ENCODE measurements at places on chromosomes 1 and 21.

DNA sequence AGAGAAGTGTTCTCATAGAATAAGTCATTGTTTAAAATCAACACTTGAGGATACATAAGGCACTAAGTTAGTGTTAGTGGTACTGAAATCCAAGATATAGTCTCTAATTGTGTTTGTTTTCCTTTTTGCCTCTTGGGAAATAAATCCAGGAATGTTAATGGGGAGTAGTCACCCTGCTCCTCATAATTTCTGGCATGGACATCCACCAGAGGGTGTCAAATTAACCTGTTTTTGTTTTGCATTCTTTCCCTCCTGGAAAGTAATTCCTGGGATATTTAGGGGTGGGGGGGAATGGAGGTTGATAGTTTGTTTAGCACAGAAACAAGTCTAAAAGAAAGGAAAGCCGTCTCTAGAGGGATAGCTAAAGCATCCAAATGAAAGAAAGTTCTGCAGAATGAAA, 87.8 kb upstream of the MAP1LC3C start:
- DNase-seq: no peak

DNA sequence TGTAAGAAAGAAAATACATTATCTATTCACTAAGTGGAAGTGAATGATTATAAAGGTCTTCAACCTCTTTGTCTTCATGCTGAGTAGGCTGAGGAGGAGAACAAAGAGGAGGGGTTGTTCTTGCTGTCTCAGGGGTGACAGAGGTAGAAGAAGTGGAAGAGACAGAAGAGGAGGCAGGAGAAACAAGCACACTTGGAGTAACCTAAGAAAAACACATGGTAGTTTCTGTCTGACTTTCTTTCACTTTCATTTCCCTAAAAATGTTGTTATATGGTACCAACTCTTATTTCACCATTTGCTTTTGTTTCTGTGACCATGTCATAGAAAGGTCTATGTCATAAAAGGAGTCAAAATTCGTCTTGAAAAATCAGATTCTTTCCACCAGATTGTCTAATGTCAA, 696.6 kb upstream of the BRINP3 start:
- DNase-seq: no peak

- DNase-seq: no peak
Measured at GRCh38 chr1:12359359-12360133, 129.7 kb downstream of the VPS13D start.

DNA sequence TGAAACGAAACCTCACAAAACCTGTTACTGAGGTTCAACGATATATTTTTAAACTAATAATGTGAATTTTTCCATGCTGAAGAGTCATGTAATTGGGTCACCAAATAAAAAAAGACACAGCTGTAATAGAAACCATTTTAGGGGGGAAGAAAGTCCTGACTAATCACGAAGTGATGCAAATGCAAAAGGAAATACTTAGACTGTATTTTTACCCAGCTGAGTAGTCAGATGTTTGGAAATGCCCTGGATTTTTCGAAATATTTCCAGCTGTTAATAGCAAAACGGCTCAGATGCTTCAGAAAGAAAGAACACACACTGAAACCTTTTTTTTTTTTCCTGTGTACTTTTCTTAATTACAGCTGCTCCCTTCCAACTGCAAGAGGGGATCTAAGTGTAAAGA, 210.3 kb downstream of the SETD4 start:
- DNase-seq: no peak

GRCh38 chr1:63563745-63564144, 29.5 kb upstream of the PGM1 start:
- DNase-seq: no peak

DNA sequence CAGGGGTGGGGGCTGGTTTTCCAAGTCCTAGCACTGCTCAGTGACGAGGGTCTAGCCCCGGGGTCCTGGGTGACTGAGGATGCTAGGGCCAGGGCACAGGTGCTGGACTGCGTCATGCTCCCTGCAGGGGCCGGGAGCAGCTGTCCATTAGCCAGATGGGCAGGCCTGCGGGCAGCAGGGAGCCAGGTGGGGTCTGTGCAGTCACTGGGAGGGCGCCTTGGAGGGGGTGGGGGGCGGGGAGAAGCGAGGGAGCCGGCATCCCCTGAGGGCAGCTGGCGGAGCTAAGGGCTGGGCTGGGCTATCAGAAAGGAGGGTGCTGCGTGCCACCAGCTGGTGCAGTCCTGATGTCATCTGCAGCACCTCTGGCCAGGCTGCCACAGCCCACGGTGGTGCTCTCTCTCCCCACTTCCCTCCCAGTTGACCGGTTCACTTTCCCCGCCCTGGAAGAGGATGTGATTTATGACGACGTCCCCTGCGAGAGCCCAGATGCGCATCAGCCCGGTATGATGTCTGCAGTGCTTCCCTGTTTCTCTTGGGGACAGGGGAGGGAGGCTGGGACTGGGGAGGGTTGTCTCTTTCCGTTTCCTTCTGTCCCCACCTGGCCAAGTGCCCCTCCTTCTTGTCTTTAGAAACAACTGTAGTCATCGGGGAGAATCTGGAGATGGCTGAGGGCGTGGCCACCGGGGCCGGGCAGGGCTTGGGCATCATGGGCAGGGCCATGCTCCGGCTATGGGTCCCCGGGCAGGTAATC, 63.8 kb downstream of the ARHGEF10L start:
- DNase-seq: peak; percentile 47

- DNase-seq: no peak
Measured at GRCh38 chr1:166876540-166876838, 425 bp upstream of the TADA1 start.

GRCh38 chr1:192867180-192867579, 58.3 kb downstream of the RGS2 start:
- DNase-seq: no peak

GRCh38 chr1:201703621-201704438, 125.1 kb upstream of the IPO9 start:
- peak; percentile 86 for DNase-seq

- DNase-seq: no peak
Measured at GRCh38 chr21:24561291-24561690, 1046.0 kb downstream of the MRPL39 start.

DNA sequence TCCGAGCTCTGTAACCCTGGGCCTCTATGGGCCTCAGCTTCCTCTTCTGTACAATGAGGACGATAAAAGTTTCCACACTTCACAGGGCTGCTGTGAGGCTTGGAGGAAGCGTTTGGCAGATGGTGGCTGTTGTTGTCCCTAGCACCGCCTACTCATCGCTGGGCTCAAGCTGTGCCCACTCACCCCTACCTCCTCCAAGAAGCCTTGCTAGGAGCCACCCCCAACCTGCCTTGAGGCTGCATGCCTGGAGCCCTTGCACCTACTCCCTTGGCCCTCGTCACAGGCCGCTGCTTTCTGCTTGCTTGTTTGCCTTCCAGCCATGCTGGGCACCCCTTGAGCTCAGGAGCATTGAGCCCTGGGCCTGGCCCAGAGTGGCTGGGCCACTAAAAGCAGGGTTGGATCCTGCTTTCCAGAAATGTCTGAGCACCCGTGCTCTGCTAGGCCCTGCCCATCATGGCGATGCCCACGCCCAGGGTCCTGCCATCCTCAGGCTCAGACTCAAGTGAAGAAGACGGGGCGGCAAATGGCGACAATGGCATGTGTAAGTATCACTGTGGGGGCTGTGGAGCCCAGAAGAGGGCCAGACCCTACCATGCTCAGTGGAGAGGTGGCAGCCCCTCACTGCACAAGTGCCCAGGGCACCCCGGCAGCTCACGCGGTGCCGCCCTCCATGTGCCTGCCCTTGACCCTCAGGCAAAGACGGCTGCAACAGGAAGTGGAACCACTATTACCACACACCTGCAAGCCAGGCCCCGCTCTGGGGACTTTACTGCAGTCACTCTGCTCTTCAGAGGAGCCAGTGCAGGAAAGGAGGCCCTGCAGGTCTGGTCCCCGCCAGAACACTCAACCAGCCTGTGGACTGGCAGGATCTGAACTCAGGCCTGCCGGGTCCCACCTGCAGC, 9.5 kb downstream of the SH3BGRL3 start:
- DNase-seq: no peak

GRCh38 chr1:43930168-43930948, 3.2 kb upstream of the ARTN start:
- DNase-seq: no peak

DNA sequence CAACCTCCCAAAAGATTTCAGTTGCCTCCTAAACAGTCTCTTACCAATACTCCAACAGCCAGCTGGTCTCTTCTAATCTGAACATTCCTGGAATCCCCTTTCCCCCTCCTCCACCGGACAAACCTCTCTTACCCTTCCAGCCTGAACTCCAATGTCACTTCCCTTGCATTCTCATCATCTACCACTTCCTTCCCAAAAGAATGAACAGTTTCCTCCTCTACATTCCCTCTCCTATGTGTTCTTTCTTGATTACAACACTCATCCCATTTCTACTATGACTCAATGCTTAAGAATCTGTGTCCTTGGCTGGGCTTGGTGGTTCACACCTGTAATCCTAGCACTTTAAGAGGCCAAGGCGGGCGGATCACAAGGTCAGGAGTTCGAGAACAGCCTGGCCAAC, 417.1 kb downstream of the SETD4 start:
- DNase-seq: no peak

- no peak for DNase-seq
Measured at GRCh38 chr1:241499910-241500309, 19.6 kb downstream of the FH start.

DNA sequence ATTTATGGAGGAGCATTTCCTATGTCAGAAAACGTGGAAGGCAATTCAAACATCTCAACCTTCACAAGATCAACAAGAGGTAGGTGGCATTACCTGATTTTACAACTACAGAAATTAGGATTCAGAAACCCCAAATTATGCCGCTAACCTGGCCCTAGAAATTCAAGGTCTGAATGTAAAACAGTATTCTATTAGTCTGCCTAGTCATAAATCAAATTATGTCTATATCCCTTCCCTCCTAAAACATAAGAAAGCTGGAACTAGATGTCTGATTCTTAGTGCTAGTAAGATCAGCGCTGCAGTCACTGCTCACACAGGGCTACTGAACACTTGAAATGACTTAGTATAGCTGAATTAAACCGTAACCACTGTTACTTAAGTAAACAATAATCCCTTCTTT, 1.4 kb downstream of the TOMM20 start:
- no peak for DNase-seq

- no peak for DNase-seq
Measured at GRCh38 chr1:119960501-119960900, 64.2 kb upstream of the ADAM30 start.

DNA sequence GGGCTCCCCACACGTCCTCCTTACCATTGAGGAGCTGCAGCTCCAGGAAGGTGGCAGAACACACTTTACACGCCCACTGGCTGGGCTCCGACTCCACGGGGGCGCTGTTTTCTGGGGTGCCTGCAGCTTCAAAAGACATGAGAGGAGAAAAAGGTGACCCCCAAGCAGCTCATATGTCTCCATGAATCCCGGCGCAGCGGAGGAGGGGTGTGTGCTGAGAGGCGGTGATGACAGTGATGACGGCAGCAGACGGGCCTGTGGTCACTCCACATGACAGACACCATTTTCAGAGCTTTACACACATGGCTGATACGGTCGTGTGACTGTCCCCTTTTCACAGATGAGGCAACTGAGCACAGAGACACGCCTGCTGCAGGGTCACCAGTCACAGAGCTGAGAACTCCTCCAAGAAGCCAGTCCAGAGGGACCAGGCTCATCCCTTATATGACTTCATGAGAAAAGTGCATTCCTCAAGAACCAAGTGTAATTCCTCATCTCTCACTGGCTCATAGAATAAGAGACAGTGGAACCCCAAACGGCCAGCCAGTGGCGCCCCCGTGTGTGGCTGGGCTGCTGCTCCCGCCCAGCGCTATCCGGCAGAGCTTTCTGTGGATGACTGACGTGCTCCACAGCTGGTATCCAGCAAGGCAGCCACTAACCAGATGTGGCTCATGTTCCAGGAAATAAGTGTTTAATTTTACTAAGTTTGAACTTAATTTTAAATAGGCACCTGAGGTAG, 31.9 kb downstream of the PRDM15 start:
- no peak for DNase-seq
